ENCODE measurements at places on chromosomes 16 and 17. TPM values are rescaled to one million over a fixed set of nuclear protein-coding genes. Genes with fewer than 3 reads are reported as not detected.
A peak's percentile ranks its signal among the peaks of the same experiment; 100 is the strongest.

DNA sequence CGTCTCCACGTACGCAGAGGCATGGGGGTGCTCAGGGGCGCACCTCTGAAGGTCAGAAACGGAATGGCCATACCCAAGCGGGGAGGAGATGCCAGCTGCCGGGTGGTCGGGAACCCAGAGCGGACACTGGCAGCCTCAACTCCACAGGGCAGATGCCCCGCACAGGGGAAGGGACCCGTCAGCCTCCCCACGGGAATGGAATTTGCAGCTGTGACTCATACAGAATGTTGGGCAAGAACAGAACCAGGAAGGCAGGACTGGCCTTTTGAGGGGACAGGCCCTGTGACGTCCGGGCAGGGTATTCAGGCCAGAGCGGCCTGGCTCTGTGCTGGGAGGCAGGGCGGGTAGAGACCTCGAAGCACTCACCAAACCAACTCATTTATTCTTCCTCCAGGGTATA is 7.5 kb downstream of the TK1 start:
- peak; percentile 83 for DNase-seq
- H3K4me1 ChIP-seq: peaks cover 47% of the 10 kb centered on the region
- H3K27me3 ChIP-seq: no peaks in the 10 kb centered on the region
- H3K4me3 ChIP-seq: no peak overlapping the region
- no peaks in the 10 kb centered on the region for H3K36me3 ChIP-seq

- DNase-seq: no peak
- H3K4me1 ChIP-seq: no peaks in the 10 kb centered on the region
- H3K27ac ChIP-seq: no peak overlapping the region
- no peaks in the 10 kb centered on the region for H3K36me3 ChIP-seq
- no peaks in the 10 kb centered on the region for H3K27me3 ChIP-seq
- no peak overlapping the region for H3K4me3 ChIP-seq
These were observed 495.4 kb downstream of the TOX3 start for GRCh38 chr16:52051414-52052172.

DNA sequence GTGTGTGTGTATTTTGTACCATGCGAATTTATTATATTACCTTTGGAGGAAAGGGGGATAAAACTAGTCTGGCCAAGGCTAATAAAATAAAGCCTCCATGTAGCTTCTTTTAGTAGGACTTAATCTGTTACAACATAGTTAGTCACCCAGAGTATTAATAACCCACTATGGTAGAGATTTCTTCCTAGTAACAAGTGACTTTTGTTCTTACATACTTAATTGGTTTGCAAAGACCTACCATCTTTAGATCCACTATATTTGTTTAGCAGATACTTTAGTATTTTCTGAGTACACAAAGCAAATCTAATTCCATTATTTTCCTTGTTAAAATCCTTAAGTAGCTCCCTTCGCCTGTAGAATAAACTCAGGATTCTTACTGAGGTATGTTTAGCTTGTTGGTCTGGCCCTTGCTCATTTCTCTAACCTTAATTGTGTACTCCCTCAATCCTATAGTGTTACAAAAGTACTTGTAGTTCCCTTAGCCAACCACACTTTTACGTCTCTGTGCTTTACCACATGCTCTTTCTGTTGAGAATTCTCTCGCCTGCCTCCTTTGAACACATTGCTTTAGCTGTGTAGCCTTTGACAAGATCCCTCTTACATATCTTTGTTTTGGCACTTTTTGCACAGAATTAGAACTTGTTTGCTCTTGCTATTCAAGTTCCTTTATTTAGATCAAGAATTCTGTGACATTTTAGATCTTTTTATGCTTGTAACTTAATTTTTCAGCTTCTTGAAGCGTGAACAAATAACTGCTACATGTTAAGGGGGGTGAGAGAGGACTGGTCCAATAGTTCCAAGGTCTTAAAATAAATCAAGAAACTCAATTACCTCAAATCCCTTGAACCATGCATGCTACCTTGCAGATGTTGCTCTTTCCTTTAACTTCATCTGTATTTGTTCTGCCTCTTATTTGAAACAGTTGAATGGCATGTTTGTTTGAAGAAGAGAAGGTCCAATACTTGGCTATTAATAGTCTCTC is 23.8 kb downstream of the CLTC start:
- H3K4me1 ChIP-seq: peaks cover 26% of the 10 kb centered on the region
- no peak for DNase-seq
- H3K4me3 ChIP-seq: no peak overlapping the region
- no peaks in the 10 kb centered on the region for H3K27me3 ChIP-seq

GRCh38 chr16:50664270-50664669 is 16.8 kb downstream of the SNX20 start:
- H3K27ac ChIP-seq: no peak overlapping the region
- no peak for DNase-seq
- H3K4me3 ChIP-seq: no peak overlapping the region
- no peaks in the 10 kb centered on the region for H3K36me3 ChIP-seq
- peaks cover 8% of the 10 kb centered on the region for H3K4me1 ChIP-seq

DNA sequence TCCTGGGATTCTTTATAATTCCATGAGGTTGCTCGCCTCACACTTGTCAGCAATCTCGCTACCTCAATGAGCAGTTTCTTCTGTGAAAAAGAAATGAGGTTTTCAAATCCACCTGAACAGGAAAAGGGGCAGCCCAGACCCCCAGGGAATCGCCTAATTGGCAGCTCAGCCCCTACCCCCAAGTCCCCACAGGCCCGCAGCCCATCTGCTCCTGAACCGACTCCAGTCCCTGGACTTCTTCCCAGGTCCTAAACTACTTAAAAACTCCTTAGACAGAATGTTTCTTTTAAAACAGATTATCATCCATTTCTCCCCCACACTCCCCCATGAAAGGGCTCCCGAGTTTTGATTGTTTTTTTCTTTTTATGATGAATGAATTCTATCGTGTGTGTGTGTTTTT is 89.8 kb downstream of the PMP22 start:
- no peaks in the 10 kb centered on the region for H3K36me3 ChIP-seq
- H3K27me3 ChIP-seq: no peaks in the 10 kb centered on the region
- H3K4me3 ChIP-seq: no peak overlapping the region
- H3K27ac ChIP-seq: no peak overlapping the region
- DNase-seq: no peak

DNA sequence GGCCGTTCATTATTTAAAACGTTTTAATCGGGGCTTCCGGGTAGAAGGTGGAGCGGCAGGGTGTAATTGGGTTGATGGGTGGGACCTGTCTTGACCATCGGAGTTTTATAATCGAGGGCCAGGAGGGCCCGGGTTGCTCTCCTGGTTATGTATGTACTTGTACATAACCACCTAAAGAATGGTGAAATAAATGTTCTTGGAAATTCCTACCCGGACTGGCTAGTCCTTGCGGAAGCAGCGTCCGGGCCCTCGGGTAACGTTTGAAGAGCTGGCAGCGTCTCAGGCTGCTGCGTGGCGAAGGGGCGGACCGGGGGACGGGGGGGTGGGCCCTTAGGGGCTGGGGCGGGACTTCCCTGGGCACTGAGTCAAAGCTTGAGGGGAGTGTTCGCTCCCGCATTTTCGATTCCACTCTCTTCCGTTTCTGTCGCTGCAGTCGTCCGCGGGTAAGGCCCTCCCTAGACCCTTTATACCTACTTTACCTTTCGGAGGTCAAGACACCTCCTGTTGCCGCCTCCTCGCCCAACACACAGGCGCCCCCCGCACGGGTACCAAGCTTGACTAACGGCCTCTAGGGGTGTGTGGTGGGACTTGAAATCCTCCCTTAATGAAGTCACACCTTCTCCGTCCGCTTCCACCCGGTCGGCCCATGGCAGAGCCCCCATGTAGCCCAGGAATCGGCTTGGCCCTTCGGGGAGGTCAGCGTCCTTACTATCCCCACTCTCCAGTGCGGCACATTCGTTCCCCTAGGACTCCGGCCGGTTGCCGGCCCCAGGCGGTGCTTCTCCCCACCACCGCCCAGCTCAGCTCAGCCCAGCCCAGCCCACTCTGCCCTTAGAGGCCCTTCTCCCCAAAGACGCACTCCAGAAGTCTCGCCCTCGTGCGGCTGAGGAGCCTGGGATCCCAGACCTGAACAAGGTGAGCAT is at the start of gene TMEM106A:
TMEM106A (plus strand) TSS at position 396 of the 923 bp plus-strand sequence. CDS start 1,167 bp downstream, outside the sequence.
- H3K36me3 ChIP-seq: peaks cover 48% of the 10 kb centered on the region
- H3K27ac ChIP-seq: peak within 1 kb of the TSS; percentile 79
- H3K4me1 ChIP-seq: peaks cover 11% of the 10 kb centered on the region
- peak within 1 kb of the TSS; percentile 77 for H3K4me3 ChIP-seq
- H3K27me3 ChIP-seq: no peaks in the 10 kb centered on the region

GRCh38 chr17:55117164-55117563 is 147.6 kb upstream of the HLF start:
- H3K4me3 ChIP-seq: no peak overlapping the region
- no peak overlapping the region for H3K27ac ChIP-seq
- H3K36me3 ChIP-seq: no peaks in the 10 kb centered on the region
- H3K4me1 ChIP-seq: no peaks in the 10 kb centered on the region

DNA sequence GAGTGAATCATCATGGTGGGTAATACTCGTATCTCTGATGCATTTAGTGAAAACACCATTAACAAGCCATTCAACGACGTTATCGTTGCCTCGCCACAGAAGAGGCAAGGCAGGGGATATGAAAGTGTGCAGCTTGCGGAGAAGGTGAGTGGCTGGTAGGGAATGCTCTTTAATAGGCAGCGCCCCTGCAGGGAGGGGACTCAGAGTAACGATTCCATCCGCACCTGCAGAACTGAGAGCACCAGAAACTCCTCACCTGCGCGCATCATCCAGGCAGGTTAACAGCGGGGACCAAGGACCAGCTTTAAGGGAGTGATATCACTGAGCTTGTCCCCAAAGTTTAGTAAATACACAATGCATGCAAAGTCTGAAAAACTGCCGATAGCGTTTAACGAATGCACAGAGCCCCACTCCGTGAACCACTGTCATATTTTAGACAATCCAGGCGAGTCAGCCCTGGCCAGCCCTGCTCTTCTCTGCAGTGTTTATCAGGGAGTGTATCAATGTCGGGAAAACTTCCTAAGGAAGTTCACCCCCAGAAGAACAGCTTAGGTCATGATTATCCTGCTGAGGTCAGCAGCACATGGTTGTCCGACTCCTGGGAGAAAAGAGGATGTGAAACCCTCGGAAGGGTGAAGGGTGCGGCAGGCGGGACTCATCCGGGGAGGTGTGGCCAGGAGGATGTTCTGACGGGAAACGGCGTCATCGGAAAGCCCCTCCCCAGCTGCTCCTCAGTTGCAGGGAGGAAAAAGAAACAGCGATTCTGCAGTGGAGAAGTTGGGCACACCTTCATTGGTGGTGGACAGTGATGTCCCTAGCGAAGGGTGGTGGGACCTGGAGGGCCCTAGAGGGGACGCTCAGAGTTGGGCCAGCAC is 68.5 kb upstream of the DNAH17 start:
- peak overlapping the region; percentile 74 for H3K27ac ChIP-seq
- no peaks in the 10 kb centered on the region for H3K36me3 ChIP-seq
- peak; percentile 91 for DNase-seq
- H3K4me1 ChIP-seq: no peaks in the 10 kb centered on the region
- no peak overlapping the region for H3K4me3 ChIP-seq
- no peaks in the 10 kb centered on the region for H3K27me3 ChIP-seq

DNA sequence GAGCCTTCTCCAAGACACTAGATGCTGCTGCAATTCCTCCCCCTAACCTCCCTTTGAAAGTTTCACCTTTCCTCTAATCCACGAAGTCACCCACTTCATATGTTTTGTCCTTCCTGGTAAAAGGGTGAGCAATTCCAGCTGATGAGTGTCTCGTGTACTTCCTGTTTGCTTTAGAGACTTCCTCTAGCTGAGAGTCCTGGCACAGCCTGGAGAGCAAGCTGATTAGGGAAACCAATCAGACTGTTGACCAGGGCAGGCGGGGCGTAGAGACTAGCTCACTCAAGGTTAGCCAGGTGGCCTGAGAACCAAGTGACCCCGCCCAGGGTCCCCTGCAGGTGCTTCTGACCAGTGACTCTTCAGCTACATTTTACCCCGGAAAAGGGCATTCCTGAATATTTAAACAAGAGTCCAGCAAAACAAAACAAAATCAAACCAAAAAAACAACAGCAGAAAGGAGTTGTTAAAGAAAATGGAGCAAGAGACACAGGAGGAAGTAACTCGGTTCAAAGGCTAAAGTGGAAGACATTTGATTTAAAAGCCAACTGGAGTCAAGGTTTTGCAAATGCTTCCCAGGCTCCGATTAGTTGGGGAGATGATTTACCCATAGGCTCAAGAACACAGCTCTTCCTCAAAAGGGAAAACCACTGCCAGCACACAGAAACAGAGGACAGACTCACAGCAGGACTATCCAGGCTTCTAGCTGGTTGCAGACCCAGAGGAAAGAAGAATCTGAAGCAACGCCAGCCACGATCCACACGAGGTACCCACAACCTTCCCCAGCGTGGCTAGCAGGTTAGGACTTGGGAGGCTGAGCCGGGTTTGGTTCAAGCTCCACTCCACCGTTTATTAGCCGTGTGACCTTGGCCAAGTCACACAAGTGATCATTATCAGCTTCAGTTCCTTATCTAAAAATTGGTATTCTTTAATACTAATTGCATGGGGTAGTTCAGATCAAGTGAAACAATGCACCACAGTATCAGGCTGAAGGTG is 13.4 kb downstream of the HSPB9 start:
- H3K27ac ChIP-seq: peak overlapping the region; percentile 80
- H3K27me3 ChIP-seq: no peaks in the 10 kb centered on the region
- H3K4me1 ChIP-seq: peaks cover 78% of the 10 kb centered on the region
- DNase-seq: peak; percentile 90

DNA sequence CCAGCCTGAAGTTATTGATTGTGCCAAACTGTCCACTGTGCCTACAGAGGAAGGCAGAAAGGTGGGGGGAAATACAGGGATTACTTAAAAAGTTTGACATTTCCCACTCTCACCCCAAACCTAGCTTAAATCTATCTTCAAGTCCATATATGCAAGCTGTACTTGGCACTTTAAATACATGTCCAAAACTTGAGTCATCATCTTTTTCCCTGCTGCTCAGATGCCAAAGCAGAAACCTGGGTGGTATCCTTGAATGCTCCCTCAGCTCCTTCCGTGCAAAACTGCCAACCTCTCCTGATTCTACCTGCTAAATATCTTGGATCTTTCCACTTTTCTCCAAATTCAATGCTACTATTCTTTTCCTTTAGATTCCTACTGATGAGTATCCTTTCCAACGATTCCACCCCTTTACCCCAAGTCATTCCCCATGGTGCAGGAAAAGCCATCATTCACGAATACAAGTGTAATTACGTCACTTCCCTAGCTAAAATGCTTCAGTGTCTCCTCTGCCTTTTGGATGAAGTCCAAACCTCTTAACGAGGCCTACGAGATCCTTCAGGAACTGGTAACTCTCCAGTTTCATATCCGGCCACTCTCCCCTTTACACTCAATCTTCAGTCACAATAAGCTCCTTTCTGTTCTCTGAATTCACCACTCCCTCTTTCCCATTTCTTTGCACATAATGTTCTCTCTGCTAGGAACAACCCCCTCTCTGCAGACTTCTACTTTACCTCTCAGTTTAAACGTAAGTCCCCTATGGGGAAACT is 9.3 kb downstream of the BECN1 start:
- peak overlapping the region; percentile 38 for H3K27ac ChIP-seq
- no peaks in the 10 kb centered on the region for H3K27me3 ChIP-seq
- peaks cover 96% of the 10 kb centered on the region for H3K36me3 ChIP-seq
- H3K4me3 ChIP-seq: no peak overlapping the region
- no peak for DNase-seq

- no peak for DNase-seq
- H3K27ac ChIP-seq: no peak overlapping the region
- no peaks in the 10 kb centered on the region for H3K4me1 ChIP-seq
These were observed 393.1 kb upstream of the ASIC2 start for GRCh38 chr17:33686171-33686570.

GRCh38 chr16:58121132-58121531 is 8.0 kb downstream of the CFAP20 start:
- peaks cover 7% of the 10 kb centered on the region for H3K36me3 ChIP-seq
- H3K27ac ChIP-seq: peak overlapping the region; percentile 12
- H3K4me1 ChIP-seq: peaks cover 46% of the 10 kb centered on the region
- no peaks in the 10 kb centered on the region for H3K27me3 ChIP-seq

The CSH1 gene
- total RNA-seq: not detected

The CACNA1H gene
- total RNA-seq: 10.9 TPM

The KRTAP9-1 gene
- total RNA-seq: not detected

The RAB26 gene
- total RNA-seq: 0.67 TPM

The PRSS33 gene
- not detected for total RNA-seq

The BRICD5 gene
- total RNA-seq: 7.5 TPM

The CD300LG gene
- 0.81 TPM for total RNA-seq

The KCNJ2 gene
- total RNA-seq: 18.1 TPM

All from upper lobe of right lung (tissue), 1 donor.